ENCODE measurements at places on chromosomes 7 and 10.

GRCh38 chr7:17142831-17143541, 155.5 kb upstream of the AHR start:
- no peaks in the 10 kb centered on the region for H3K27me3 ChIP-seq
- peak overlapping the region; percentile 34 for H3K4me3 ChIP-seq
- DNase-seq = no peak

DNA sequence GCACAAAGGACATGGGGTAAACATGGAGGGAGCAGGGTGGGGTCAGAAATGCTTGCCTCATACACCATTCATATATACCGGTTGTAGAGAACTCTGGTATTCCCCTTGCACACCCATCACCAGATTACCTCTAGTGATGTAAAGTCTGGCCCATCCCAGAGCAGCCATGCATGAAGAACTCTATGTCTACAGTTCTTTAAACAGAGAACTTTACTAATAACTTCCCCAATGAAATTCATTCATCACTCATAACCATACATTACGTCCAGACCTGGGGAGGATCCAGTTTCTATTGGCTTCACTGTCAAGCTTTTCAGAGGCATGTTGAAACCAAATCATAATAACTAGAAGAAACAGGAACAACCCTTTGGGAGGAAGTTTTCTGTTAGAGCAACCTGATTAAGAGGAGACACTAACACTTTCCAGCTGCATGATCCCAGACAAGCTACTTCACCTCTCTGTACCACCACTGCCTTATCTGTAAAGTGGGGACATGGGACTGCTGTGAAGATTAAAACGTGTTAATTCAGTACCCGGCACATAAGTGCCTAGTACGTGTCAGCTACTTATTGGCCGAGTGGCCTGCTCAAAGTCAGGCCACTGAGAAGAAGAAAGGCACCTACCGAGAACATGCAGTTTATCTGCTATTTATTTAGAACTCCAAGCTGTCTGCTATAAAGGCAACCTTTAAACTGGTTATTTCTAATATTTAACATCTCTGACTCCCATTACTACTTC, 59.7 kb downstream of the IGF2BP3 start:
- peaks cover 17% of the 10 kb centered on the region for H3K4me1 ChIP-seq
- H3K27me3 ChIP-seq = no peaks in the 10 kb centered on the region
- peaks cover 12% of the 10 kb centered on the region for H3K36me3 ChIP-seq
- H3K4me3 ChIP-seq = no peak overlapping the region
- peak overlapping the region; percentile 37 for H3K27ac ChIP-seq

DNA sequence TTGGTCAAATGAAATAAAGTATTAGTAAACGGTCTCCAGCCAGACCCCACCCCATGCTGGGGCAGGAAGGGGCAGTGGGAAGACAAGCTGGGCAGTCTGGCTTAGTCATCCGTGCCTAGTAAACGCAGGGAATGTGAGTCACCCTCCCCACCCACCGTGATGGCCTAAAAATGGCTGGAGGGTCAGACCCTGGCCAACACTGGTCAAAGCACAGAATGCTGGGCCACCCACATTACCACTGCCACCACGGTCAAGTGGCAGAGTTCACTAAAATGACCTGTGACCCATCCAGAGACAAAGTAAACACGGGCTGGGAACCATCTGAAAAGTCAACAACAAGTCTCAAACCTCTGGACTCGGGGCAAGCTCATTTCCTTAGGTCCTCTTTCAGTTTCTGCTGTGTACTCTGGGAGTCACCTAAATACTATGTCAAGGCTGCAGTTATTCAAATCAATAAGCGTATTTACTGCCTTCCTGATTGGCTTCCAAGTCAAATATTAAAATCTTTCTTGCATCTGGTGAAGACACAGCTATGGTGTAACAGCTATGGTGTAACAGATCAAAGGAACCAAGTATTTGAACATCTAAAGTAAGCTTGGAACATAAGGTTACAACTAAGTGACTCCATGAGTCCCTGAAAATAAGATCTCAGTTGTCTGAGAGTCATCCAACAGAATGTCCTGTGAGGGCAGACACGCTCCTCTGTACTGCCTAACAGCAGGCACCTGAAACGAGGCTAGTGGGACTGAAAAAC, 3.0 kb downstream of the ZFAND2A start:
- H3K4me3 ChIP-seq = no peak overlapping the region
- H3K4me1 ChIP-seq = peaks cover 24% of the 10 kb centered on the region
- H3K36me3 ChIP-seq = peaks cover 51% of the 10 kb centered on the region
- H3K27ac ChIP-seq = no peak overlapping the region

DNA sequence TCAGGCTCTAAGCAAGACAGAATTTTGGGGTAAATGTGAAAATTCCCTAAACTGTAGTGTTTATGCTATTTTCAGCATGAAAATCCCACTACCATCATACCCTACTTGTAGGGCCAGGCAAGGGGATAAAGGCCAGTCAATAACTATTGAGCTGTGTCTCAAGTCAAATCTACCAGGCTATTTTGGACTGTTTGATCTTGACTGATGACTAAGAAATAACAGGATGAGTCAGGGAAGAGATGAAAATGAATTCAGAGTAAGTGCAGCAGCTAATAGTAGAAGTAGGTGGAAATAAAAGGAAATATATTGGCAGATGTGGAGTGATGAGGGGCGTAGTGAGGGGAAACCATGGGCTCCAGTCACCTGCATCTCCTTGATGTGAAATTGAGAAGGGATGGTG, 225.8 kb upstream of the PHYHIPL start:
- no peaks in the 10 kb centered on the region for H3K36me3 ChIP-seq
- H3K27ac ChIP-seq = no peak overlapping the region
- H3K27me3 ChIP-seq = no peaks in the 10 kb centered on the region
- DNase-seq = no peak
- no peaks in the 10 kb centered on the region for H3K4me1 ChIP-seq

Data from B cell (primary cell).